H1 (cell line): ENCODE measurements at places on chromosomes 5 and 9. TPM values are rescaled to one million over a fixed set of nuclear protein-coding genes. Genes with fewer than 3 reads are reported as not detected.

EIF4E1B gene
- total RNA-seq, result 0.63 and 0.97 TPM in 2 replicates

PCDHAC2 gene
- 3.7 and 4.9 TPM in 2 replicates for total RNA-seq

DNA sequence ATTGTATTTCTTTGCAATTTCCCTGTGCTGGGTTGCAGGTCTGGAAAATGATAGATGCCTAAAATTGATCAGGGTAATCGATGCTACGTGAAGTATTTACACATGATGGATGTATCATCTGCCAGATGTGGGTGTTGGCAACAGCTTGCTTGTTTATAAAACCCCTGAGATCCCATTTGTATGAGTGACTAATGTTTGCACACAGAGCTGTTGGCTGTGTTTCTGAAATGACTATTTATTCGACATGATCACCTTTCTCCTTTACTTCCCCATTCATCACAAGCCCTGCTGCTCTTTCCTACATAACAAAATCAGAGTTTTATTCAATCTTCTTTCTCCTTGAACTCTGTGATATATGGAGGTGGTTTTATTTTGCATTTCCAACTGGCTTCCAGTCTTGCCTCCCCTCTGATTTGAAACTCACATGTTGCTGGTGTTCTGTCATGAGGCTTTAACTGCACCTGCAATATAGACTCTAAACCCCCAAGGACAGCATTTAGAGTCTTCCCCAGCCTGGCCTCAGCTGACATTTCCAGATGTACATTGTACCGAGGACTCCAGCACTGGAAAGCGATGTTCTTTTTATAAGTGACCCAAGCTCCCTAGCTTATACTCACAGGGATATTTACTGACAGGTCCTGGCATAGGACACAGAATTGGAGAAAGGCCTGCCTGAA, 50.7 kb upstream of the SHB start:
- H3K4me1 ChIP-seq, result no peaks in the 10 kb centered on the region
- H3K4me3 ChIP-seq, result no peak overlapping the region
- no peak for DNase-seq
- H3K27ac ChIP-seq, result no peak overlapping the region
- no peaks in the 10 kb centered on the region for H3K27me3 ChIP-seq

DNA sequence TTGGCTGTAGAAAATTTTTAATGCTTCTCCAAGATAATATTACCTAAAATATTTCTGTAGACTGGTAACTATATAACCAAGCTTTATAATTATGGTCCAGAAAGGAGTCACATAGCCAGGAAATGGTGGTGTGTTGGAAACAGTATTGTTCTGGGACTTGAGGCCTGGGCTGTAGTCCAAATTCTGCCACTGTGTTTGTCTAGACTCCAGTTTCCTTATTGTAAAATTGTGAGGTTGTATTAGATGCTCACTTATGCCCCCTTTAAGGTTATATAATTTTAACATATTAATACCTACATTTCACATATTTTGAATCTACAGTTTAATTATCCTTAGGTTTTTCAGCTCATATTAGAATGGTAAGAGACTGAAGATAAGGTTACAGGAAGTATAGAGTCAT, 42.4 kb downstream of the STX17 start:
- no peak for DNase-seq
- no peak overlapping the region for H3K27ac ChIP-seq

PRLR gene
- total RNA-seq, result 2.5 and 2.7 TPM in 2 replicates

SLCO6A1 gene
- 0.54 and 0.56 TPM in 2 replicates for total RNA-seq

- no peaks in the 10 kb centered on the region for H3K4me1 ChIP-seq
- H3K36me3 ChIP-seq, result no peaks in the 10 kb centered on the region
- H3K27ac ChIP-seq, result no peak overlapping the region
- H3K4me3 ChIP-seq, result no peak overlapping the region
Observed at GRCh38 chr9:18741945-18742344, 268.0 kb downstream of the ADAMTSL1 start.

GRCh38 chr5:38853753-38854470, 8.1 kb downstream of the OSMR start:
- DNase-seq, result no peak
- no peak overlapping the region for H3K4me3 ChIP-seq
- no peaks in the 10 kb centered on the region for H3K27me3 ChIP-seq
- no peaks in the 10 kb centered on the region for H3K36me3 ChIP-seq

- H3K4me3 ChIP-seq, result no peak overlapping the region
- DNase-seq, result no peak
- H3K36me3 ChIP-seq, result peaks cover 24% of the 10 kb centered on the region
- no peak overlapping the region for H3K27ac ChIP-seq
- peaks cover 5% of the 10 kb centered on the region for H3K4me1 ChIP-seq
Observed at GRCh38 chr5:124649491-124650146, 96.8 kb downstream of the ZNF608 start.

DNA sequence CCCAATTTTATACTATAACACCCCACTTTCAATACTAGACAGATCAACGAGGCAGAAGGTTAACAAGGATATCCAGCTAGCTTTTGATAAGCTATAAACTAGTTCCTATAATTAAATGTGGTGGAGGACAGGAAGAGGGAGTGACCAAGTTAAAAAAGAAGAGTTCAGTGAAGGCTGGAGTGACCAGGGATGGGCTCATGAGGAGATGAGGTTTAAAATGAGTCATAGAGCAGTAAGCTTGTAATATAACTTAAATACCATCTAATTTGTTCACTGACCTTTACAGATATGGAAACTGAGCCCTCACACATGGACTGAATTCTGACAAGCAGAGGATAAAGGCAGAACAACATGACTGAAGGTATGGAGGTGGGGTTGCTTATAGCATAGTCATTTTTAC, 284.5 kb downstream of the SPATA31D1 start:
- H3K4me1 ChIP-seq, result no peaks in the 10 kb centered on the region
- no peaks in the 10 kb centered on the region for H3K27me3 ChIP-seq
- H3K4me3 ChIP-seq, result no peak overlapping the region
- no peaks in the 10 kb centered on the region for H3K36me3 ChIP-seq
- H3K27ac ChIP-seq, result no peak overlapping the region
- no peak for DNase-seq

GPR151 gene
- not detected in 2 replicates for total RNA-seq
